ENCODE measurements at places on chromosomes 3 and 15.

GRCh38 chr3:45320986-45321385 is 67.4 kb upstream of the LARS2 start:
- no peak for DNase-seq

DNA sequence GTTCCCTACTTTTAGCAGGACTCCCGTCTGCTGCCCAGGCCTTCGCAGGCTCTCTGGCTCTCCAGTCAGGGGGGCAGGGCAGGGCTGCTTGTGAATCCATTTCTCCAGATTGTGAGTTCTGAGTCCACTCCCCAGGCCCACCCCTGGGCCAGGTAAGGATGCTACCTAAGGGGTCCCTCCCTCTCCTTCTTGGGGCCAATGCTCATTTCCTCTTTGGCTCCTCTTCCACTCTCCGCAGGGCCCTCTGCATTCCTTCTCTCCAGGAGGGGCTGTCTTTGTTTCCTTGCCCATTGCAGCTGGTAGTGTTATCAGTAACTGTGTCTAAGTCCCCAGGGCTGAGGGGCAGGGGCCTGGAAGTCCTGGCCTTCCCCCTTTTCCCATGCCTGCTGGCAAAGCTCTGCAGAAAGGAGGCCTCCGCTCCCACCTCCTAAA is 13.0 kb upstream of the CACNA2D2 start:
- no peak for DNase-seq

DNA sequence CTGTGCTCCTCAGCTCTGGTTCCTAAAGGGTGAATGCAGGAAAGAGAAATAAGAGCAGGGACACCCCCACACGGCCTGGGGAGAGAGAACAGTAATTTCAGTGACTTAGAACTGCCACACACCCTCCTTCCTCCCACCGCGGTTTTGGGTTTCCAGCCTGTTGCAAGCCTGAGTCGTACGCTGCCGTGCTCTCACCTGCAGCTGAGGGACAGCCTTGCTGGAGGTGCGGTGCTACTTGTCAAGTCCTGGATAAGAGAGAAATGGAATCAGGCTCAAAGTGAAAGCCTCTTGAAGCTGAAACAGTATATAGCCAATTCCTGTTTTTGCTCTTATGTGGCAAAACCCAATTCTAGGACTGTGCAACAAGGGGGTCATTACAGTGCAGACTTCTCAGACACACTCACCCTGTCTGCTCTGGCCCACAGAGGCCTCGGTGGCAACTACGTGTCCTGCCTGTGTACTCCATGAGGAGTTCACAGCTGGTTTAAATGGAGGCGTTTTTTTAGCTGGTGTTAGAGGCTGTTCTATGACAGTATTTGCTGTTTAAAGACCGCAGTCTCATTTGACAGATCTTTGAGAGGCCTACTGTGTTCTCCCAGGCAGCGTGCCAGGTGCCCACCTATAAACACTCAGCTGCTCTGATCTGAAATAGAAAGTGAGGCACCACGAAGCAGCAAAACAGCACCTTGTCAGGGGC is 42.9 kb downstream of the TBC1D2B start:
- peak; percentile 79 for DNase-seq

DNA sequence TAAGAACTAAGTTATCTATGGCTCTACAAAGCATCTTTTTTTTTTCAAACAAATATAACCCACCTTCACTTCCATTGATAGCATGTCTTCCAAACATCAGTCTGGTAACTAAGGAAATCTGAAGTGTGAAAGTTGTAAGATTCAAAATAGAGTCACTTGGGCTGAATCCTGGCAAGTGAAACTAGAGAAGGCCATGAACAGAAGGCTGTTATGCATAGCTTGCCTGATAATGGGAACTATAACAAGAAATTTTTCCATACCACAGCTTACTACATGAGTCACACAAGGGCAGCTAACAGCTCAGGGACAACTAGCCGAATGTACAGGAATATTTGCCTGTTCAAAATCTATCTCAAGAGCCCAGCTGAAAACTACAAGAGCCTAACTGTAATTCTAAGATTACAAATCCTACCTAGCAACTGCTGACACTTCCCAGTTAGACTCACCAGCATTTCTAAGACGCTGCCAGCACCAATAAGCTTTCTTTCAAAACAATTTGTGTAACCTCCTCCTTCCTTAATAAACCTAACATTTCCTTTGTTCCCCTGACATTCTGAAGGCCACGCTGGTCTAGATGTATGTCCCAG is 1066.5 kb downstream of the PLOD2 start:
- no peak for DNase-seq

DNA sequence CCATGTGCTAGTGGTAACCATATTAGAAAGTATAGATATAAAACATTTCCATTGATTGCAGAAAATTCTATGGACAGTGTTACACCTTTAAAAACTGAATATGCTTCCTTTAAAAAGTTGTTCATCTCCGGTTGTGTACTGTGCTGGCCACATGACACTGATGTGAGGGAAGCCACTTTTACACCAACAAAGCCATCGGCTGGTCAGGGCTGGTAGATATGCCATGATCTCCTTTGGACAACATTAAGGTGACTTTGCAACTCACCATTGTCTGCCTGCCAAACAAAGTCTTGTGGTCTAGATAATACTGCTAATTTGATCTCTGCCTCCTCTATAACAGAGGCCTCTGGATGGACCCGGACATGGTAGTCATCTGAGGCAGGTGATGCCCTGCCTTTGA is 156.0 kb upstream of the RARB start:
- no peak for DNase-seq

DNA sequence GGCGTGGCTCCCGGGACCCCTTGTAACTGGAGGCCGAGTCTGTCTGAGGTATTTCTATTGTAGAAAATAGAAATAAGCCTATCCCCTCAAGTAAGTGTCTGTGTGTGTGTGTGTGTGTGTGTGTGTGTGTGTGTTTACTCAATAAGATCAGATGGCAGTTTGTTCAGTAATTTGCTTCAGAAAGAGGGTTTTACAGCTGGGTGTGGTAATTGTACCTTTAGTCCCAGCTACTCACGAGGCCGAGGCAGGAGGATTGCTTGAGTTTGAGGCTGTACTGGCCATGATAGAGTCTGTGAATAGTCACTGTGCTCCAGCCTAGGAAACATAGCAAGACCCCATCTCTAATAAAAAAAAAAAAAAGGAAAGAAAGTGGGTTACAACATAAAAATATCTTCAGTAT is 8.7 kb downstream of the SPINT1 start:
- no peak for DNase-seq

DNA sequence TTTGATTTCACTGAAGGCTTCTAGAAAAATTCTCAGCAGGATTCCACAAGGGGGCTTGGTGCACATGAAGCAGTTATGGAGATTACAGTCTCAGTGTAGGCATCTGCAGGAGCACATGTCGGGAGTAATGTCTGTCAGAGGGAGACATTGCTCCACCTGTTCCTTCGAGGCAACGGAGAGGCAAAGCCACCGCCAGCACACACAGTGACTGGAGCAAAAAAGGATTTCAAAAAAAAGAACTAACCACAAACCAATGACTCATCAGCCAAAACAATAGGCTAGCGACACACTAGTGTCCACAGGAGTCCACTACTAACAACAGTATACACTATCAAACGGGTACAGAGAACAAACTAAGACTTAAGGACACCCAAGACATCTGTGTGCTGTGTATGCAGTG is 68.9 kb downstream of the NPTN start:
- DNase-seq = no peak

GRCh38 chr3:196096382-196096953 is 14.6 kb upstream of the TFRC start:
- no peak for DNase-seq

DNA sequence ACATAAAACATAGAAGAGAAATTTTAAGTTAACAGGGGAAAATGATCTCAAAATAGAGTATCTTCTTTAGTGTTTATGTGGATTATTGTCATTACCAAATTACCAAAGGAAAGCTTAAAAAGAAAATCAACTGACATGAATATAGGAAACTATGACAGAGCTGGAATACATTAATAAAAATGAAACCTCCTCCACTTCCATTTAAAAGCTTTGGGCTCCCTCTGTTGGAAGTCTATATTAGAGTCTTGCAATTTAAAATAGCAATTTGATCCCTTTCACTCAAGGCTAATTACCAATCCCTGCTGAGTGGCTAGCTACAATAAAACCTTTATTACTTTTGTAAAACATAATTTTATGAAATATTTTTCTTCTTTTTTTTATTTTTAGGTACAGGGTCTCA is 61.4 kb upstream of the IMPG2 start:
- no peak for DNase-seq

- no peak for DNase-seq
These were observed 150.6 kb upstream of the TGFBR2 start for GRCh38 chr3:30455840-30456239.

DNA sequence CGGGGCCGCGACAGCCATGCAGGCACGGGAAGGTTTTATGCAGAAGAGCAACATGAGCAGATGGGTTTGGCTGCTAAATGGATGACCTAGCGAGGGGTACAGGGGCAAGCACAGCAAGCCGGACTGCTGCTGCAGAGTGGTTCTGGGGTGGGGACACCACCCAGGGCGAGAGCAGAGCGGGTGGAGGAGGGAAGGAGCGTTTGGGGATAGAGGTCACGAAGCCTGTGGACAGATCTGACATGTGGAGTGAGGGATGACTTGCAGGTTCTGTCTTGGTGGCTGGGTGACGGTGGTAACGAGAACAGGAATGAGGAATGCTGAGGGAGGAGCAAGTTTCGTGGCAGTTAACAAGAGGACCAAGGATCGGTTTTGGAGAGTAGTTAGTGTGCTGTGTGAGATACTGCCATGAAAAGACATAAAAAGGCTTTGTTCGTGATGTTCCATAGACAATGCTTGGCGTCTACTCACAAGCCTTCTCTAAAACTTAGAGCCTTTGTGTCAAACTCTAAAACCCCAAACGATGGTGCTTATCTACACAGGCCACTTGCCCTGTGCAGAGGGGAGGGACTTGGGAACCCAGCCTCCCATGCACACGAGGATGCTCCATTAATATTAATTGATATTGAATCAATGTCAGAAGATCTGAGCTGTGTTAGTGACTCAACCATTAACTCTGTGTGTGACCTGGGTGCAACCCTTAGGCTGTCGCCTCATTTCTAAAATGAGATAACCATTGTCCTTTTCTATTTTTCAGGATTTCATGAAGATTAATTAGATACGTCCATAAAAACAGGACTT is 132.7 kb upstream of the SLC2A2 start:
- no peak for DNase-seq

GRCh38 chr3:187131981-187132380 is 7.3 kb downstream of the RPL39L start:
- no peak for DNase-seq

DNA sequence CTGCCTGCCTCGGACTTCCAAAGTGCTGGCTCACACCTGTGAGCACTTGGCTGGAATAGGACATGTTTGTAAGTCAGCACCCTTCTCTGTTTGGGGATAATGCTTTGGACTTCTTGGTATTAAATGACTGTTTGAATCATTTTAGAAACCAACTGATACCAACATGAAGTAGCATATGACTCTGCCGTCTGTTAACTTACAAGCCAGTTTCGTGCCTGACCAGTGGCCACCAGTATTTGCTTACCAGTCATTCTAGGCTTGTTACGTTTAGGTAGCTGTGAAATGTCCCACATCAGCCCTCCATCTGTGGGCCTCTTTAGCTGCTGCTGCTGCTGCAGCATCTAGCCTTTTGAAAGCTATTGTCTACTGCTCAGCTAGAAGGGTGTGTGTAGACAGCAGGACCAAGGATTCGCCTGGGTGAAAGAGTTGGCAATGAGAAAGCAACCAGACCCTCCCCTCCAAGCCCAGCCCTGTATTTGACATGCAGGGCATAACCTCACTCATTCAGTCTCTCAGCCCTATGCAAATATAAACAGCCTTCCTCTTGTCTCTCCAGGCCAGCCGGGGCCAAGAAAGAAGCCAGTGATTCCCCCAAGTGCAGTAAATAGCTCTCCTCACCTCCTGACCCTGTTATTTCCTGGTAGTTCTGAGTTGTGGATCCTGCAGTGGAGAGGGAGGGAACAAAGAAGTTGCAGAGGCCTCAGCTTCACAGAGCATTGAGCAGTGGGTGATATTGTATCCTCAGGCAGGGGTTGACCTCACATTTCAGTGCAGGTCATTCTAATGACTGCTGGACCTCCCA is 51.0 kb downstream of the NKIRAS1 start:
- DNase-seq = no peak

DNA sequence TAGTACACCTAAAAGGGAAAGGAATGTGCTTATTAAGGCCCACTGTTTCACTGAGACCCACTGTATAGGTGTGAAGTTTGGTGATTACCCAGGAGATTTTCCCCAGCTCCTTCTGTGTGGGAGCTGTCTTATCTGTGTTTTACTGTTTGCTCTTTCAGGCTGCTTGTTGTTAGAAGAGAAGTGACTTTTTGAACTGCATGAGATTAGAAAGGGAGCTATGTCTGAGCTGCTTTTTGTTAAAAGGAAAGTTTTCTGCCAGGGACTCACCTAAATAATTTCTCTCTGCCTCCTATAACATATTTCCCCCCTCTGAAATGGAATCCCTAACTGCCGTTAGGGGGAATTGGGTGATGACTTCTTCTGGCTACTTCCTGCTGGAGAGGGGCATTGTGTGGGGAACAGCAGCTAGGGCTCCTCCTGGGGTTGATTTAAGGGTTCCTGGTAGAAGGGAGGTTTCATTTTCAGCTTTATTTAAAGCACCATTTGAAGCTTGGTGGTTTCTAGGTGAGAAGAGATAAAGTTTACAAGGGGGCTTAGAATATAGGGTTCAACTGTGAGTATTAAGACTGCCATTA is 77.1 kb upstream of the ATP11B start:
- DNase-seq = no peak

GRCh38 chr3:130854208-130854864 is 39.5 kb upstream of the ATP2C1 start:
- DNase-seq = no peak

GRCh38 chr15:68330901-68331300 is 53.4 kb downstream of the FEM1B start:
- no peak for DNase-seq

DNA sequence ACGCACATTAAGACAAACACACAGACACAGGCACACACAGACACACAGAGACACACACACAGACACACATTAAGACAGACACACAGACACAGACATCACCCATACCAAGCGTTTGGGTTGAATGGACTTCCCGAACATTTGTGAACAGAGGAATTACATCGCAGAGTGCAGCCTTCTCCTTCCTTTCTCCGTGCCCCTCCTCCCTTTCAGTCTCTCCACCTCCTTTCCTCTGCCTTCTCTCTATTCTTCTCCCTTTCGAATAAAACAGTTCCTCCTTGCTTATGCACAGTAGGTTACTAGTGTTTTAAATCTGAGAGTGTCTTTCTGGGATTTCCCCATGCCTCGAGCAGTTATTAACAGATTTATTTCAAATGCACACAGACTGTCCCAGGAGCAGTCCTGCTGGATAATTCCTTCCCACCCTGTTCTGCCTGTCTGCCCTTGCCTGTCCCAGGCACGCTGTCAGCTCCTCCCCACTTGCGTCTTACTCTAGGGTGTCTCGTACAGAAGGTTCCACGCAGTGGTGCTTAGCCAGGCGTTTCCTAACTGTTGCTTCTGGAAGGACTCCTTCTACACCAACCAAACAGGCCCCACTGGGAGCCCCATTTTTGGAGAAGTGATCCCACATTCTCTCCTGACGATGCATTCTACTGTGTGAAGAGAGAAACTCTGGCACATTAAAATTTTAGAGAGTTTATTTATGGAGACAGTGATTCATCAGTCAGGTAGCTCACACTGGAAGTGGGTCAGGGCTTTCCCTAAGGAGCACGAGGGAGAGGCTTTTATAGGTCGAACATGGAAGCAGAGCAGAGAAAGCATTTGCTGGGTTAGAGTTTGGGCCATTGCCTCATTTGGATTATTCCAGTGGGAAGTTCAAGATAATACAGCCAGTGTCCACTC is 163.8 kb downstream of the SV2B start:
- DNase-seq = no peak

GRCh38 chr3:60774617-60775016 is 476.6 kb downstream of the FHIT start:
- no peak for DNase-seq

GRCh38 chr3:161848376-161848775 is 351.8 kb downstream of the OTOL1 start:
- DNase-seq = no peak
